Heart left ventricle (tissue), 16 donors: ENCODE measurements at places on chromosomes 7 and 10. TPM values are rescaled to one million over a fixed set of nuclear protein-coding genes. Genes with fewer than 3 reads are reported as not detected.
A peak's percentile ranks its signal among the peaks of the same experiment; 100 is the strongest.

GRCh38 chr7:46139079-46139478 lies 218.0 kb upstream of the IGFBP3 start:
- H3K27me3 ChIP-seq = no peaks in the 10 kb centered on the region
- H3K4me3 ChIP-seq = no peak overlapping the region
- no peaks in the 10 kb centered on the region for H3K4me1 ChIP-seq
- DNase-seq = no peak
- no peak overlapping the region for H3K27ac ChIP-seq

- H3K27me3 ChIP-seq = no peaks in the 10 kb centered on the region
- no peak for DNase-seq
- H3K4me3 ChIP-seq = no peak overlapping the region
- H3K27ac ChIP-seq = no peak overlapping the region
- H3K36me3 ChIP-seq = no peaks in the 10 kb centered on the region
These were observed 34.5 kb downstream of the PAPSS2 start for GRCh38 chr10:87694011-87694794.

The PNLIPRP1 gene
- not detected for total RNA-seq

The ANKRD61 gene
- total RNA-seq = not detected

DNA sequence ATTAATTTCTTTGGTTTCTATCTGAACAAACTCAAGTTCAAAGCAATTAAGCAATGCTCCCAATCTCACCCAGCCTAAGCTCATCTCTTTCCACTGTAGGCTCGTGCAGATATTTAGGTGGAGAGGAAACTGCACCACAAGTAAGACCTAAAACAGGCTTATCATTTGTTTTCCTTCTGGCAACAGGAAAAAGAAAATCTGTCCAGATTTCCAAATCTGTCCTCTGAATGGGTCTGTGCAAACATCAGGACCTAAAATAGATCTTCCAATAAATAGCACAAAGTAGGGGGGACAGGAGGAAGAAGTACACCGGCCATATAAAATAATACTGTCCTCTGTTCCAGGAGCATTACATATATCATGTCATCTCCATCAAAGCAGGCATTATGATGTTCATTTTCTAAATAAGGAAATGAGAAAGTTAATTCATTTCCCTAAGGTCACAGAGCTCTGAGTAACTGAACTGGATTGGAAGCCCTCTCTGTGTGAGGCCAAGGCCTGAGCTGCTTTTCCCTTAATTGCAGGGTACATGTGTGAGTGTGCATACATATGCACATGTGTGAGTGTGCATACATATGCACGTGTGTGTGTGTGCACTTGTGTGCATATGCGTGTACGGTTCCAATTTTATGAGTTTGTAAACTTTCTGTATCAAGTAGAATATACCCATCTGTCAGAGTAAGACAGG lies 92.8 kb upstream of the PARD3 start:
- no peak overlapping the region for H3K27ac ChIP-seq
- no peak for DNase-seq
- no peaks in the 10 kb centered on the region for H3K4me1 ChIP-seq
- no peaks in the 10 kb centered on the region for H3K27me3 ChIP-seq
- no peak overlapping the region for H3K4me3 ChIP-seq

DNA sequence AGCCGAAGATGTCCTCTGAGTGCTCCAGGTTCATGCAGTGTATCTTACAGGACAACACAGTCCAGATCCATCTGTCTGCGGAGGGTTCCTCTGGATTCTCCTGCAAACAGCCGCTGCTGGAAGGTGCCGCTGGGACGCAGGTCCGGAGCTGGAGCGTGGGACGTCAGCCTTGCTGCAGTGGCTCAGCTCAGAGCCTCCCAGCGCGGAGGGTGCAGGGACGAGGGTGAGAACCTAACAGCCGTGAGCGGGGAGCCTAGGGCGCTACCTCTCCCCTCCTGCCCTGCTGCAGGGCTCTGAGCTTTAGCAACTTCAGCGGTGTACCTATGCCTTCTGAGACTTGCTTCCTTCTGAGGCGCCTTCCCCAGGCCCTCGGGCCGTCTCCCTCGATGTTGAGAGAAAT lies 137.6 kb upstream of the TMEM72 start:
- no peaks in the 10 kb centered on the region for H3K36me3 ChIP-seq
- no peaks in the 10 kb centered on the region for H3K4me1 ChIP-seq
- no peaks in the 10 kb centered on the region for H3K27me3 ChIP-seq
- H3K27ac ChIP-seq = no peak overlapping the region
- DNase-seq = no peak
- H3K4me3 ChIP-seq = no peak overlapping the region

- DNase-seq = no peak
- peaks cover 20% of the 10 kb centered on the region for H3K36me3 ChIP-seq
- H3K27me3 ChIP-seq = no peaks in the 10 kb centered on the region
- H3K27ac ChIP-seq = no peak overlapping the region
These were observed 55.3 kb downstream of the NCAPG2 start for GRCh38 chr7:158649279-158649678.

- no peak overlapping the region for H3K27ac ChIP-seq
- H3K27me3 ChIP-seq = no peaks in the 10 kb centered on the region
- H3K36me3 ChIP-seq = no peaks in the 10 kb centered on the region
These were observed 1151.7 kb upstream of the LRRN3 start for GRCh38 chr7:109939207-109939606.

DNA sequence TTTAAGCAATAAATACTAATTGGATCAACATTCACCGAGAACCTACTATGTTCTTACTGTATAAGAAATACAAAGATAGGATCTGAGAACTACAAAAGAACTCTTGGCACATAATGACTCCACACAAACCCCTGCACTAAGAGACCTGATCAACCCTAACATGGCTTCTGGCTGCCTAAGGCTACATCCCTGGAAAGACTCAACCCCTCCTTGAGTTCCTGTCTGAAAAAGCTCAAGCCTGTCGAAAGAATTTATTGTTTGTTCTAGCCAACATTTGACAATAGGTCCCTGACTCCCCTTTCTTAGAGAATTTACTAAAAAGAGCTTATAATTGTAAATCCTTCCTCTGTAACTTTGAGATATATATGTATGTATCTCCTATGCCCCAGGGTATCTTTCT lies 125.3 kb upstream of the SGCE start:
- no peaks in the 10 kb centered on the region for H3K4me1 ChIP-seq
- DNase-seq = no peak
- H3K27me3 ChIP-seq = no peaks in the 10 kb centered on the region
- H3K4me3 ChIP-seq = no peak overlapping the region

DNA sequence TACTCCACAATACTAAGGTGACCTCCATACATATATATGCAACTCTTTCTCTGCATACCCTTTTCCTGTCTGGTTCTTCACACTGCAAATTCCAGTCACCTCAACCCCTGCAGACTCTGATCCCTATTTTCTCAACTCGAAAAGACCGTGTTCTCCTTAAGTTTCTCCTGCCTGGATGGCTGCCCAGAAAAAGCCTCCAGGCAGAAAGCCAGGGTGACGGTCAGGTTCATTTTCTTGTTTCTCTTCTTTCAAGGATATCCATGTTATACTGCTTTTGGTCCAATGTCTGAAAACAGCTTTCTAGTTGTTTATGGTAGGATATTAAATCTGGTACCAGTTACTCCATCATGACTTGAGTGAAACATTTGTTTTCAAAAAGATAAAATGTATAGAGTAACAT lies 267.8 kb upstream of the MYO3A start:
- no peak for DNase-seq
- no peak overlapping the region for H3K4me3 ChIP-seq
- H3K27ac ChIP-seq = no peak overlapping the region
- H3K27me3 ChIP-seq = no peaks in the 10 kb centered on the region

The MBLAC1 gene
- 2.3 TPM for total RNA-seq

The CTAGE8 gene
- not detected for total RNA-seq

DNA sequence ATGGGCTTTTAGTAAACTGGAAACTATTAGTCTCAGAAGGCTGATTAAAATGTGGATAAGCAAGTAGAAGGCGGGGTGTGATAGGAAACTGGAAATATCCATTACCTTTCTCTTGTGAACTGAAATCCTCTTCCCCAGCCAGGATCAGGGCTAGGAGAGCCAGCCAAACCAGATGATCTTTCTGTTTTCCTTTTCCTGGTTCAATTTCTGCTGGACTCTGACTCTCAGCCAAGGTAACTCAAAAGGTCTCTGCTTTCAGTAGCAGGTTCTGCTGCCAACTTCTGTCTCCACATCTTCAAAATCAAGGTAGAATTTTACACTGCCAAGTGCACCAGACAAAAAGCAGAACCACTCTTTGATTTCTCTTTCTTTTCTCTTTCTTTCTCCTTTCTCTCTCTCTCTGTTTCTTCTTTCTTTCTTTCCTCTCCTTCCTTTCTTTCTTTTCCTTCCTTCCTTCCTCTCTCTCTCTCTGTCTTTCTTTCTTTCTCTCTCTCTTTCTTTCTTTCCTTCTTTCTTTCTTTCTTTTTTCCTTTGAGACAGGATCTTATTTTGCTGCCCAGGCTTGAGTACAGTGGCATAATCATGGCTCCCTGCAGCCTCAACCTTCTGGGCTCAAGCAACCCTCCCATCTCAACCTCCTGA lies 30.8 kb downstream of the OTUD1 start:
- H3K4me3 ChIP-seq = no peak overlapping the region
- no peak overlapping the region for H3K27ac ChIP-seq
- no peaks in the 10 kb centered on the region for H3K36me3 ChIP-seq
- H3K4me1 ChIP-seq = peaks cover 11% of the 10 kb centered on the region

DNA sequence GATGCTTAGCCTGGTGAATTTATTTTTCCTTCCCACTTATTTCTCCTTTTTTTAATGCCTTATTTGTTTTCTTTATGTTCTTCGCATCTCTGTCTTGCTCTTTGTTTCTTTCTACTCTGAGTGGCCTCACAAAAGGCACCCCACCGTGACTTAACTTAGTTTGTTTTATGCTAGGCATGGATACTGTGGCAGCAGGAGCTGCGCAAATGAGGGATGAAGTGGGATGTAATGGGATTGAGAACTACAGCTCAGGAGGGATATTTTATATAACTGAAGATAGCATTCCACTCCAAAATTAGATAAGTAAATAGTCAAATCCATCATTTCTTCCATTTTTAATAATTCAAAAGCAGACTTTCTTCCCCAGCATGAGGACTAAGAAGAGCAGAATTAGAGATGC lies 1.7 kb upstream of the CACNA2D1 start:
- no peaks in the 10 kb centered on the region for H3K36me3 ChIP-seq
- H3K27ac ChIP-seq = no peak overlapping the region
- no peak overlapping the region for H3K4me3 ChIP-seq
- H3K27me3 ChIP-seq = no peaks in the 10 kb centered on the region
- no peak for DNase-seq
- H3K4me1 ChIP-seq = no peaks in the 10 kb centered on the region

DNA sequence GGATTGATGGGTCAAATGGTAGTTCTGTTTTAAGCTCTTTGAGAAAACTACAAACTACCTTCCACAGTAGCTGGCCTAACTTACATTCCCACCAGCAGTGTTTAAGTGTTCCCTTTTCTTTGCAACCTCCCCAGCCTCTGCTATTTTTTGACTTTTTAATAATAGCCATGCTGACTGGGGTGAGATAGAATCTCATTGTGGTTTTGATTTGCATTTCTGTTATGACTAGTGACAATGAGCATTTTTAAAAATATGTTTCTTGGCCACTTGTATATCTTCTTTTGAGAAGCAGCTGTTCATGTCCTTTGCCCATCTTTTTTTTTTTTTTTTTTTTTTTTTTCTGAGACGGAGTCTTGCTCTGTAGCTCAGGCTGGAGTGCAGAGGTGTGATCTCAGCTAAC lies 155.2 kb upstream of the BMPER start:
- H3K36me3 ChIP-seq = no peaks in the 10 kb centered on the region
- no peak for DNase-seq
- no peaks in the 10 kb centered on the region for H3K27me3 ChIP-seq
- no peak overlapping the region for H3K27ac ChIP-seq
- H3K4me1 ChIP-seq = peaks cover 2% of the 10 kb centered on the region
- H3K4me3 ChIP-seq = no peak overlapping the region

The KNDC1 gene
- 0.13 TPM for total RNA-seq

GRCh38 chr10:79314761-79315601 lies 32.3 kb upstream of the PPIF start:
- H3K4me3 ChIP-seq = no peak overlapping the region
- no peaks in the 10 kb centered on the region for H3K27me3 ChIP-seq
- no peak for DNase-seq

DNA sequence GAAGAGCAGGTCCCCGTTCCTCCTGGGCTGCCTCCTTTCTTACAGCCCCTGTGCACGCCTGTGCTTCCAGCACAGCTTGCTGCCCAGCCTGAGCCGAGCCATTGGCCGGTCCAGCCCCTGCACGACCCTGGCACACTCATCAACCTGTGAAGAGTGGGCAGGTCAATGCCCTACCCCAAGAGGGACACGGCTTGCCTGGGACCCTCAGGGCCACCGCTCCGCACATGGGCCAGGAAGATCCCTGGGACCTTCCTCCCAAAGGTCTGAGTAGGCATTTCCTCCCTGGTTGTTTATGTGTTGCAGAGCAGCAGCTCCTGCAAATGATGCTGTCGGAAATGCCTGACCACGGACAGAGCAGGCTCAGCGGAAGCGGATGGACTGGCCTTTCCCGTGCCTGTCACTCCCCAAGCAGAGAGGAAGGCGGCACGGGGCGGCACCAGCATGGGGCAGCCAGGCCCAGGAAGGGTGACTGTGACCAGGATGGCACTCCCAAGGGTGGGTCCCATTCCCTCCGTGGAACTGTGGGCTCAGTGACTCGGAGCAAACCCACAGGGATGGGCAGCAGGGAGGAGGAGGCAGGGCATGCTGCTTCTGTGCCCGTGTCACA lies 252.5 kb downstream of the TNS3 start:
- H3K27me3 ChIP-seq = no peaks in the 10 kb centered on the region
- no peaks in the 10 kb centered on the region for H3K36me3 ChIP-seq
- H3K4me1 ChIP-seq = peaks cover 42% of the 10 kb centered on the region
- peak; percentile 40 for DNase-seq
- H3K27ac ChIP-seq = peak overlapping the region; percentile 92

- peaks cover 32% of the 10 kb centered on the region for H3K4me1 ChIP-seq
- no peak overlapping the region for H3K4me3 ChIP-seq
- DNase-seq = peak; percentile 74
- H3K27me3 ChIP-seq = no peaks in the 10 kb centered on the region
These were observed 316.6 kb upstream of the ZNF32 start for GRCh38 chr10:43965033-43965917.

DNA sequence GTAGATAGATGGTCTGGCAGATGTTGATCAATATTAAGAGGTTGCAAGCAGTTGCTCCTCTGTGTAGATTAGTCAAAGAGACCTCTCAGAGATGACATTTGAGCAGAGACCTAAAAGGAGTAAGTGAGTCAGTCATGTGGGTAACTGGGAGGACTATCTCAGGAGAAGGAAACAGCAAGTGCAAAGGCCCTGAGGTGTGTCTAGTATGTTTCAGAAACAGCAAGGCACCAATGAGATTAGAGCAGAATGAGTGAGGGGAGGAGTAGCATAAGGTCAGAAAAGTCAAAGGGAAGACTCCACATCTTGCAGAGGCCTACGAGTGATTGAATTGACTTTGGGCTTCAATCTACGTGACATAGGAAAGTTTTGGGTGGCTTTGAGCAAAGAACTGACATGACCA lies 89.8 kb upstream of the COL1A2 start:
- H3K36me3 ChIP-seq = no peaks in the 10 kb centered on the region
- no peaks in the 10 kb centered on the region for H3K4me1 ChIP-seq
- no peaks in the 10 kb centered on the region for H3K27me3 ChIP-seq

GRCh38 chr7:107045980-107046379 lies 1.5 kb downstream of the PRKAR2B start:
- H3K4me3 ChIP-seq = no peak overlapping the region
- no peaks in the 10 kb centered on the region for H3K27me3 ChIP-seq
- DNase-seq = no peak
- H3K36me3 ChIP-seq = no peaks in the 10 kb centered on the region
